Ovary (tissue), 10 donors: ENCODE measurements at places on chromosomes 11 and 22.

DNA sequence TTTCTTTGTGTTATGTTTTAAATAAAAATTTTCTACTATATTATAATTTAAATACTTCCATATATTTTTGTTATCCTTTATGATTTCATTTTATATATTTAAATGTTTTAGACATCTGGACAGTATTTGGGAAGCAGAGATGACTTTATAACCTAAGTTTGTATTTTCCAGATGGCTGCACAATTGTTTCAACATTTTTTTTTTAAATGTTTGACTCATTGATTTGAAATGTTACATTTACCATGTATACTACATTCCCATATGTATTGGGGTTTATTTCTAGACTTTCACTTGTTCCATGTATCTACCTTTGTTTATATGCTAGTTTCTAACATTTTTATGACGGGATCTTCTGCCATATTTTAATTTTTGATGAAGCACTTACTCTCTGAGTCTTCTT lies 766.5 kb downstream of the METTL15 start:
- DNase-seq, result no peak

DNA sequence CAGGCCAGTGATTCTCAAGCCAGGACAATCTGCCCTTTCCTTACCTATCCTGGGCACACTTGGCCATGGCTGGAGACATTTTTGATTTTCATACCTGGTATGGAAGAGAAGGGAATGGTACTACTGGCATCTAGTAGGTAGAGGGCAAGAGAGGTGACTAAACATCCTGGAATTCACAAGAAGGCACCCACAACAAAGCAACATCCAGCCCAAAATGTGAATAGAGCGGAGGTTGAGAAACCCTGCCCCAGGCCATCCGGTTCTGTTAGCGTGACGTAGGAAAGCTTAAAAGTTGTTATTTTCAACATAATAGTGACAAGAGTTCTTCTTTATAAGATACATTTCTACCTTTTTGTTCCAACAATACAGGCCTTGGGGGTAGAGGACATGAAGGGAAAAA lies 114.9 kb upstream of the ALX4 start:
- DNase-seq, result no peak

GRCh38 chr11:69488543-69488940 lies 7.1 kb downstream of the LINC01488 start:
- no peak for DNase-seq

DNA sequence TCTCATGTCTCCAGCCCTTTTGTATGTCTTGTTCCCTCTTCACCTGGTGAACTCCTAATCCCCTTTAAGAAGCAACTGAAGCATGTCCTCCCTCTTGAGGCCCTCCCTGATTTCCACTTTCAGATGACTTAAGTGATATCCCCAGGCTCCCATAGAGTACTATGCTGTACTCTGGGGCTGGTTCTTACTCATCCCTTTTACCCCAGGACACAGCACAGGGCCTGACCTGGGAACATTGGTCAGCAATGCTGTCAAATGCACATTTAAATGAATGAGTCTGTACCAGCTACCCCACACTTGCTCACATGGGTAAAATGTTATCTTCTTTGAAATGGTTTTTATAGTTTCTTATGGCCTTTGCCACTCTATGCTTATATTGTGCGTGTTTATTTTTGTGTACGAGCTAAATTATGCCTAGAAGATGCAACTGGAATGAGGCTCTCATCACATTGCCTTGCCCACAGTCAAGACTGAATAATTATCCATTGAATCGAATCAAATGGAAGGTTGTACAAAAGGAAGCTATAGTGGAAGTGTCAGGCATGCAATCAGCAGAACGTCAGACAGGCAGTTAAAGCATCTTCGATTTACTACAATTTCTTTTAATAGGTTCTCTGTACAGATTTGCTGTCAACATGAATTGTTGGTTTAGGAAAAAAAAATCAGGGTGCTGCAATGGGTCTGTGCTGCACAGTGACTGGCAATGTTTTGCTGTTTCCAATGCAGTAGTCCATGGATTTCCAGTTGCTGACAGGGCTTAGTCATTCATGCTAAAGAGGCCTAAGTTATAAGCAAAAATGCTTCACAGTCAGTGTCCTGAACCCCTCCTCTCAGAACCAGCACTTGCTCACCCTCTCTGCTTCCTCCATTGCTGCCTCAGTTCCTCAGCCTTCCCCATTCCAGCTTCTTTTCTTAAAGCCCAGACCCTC lies 79.5 kb downstream of the PARVA start:
- DNase-seq, result no peak

DNA sequence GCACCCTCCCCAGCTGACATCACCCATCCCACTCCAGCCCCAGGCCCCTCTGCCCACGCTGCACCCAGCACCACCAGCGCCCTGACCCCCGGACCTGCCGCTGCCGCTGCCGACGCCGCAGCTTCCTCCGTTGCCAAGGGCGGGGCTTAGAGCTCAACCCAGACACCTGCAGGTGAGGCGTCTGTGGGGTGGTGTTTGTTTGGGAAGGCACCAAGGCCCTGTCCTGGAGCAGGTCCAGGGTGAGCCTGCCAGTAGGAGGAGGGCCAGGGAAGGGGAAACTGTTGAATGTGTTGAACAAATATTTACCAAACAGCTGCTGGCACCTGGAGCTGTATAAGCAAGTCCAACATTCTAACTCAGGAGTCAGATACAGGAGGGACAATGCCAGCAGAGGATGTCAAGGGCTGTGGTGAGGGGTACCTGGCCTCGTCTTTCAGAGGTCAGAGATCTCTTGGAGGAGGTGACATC lies 3.1 kb downstream of the VEGFB start:
- peak; percentile 51 for DNase-seq

GRCh38 chr11:101341578-101341977 lies 212.0 kb upstream of the PGR start:
- DNase-seq, result no peak

DNA sequence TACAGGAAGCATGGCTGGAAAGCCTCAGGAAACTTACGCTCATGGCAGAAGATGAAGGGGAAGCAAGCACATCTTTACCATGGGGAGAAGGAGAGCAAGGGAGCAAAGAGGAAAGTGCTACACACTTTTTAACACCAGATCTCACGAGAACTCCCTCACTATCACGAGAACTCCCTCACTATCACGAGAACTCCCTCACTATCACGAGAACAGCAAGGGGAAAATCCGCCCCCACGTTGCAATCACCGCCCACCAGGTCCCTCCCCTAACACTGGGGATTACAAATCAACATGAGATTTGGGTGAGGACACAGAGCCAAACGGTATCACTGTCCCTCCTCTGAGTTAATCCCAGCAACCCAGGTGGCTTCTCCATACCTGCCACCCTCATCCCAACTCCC lies 84.5 kb downstream of the MN1 start:
- no peak for DNase-seq

DNA sequence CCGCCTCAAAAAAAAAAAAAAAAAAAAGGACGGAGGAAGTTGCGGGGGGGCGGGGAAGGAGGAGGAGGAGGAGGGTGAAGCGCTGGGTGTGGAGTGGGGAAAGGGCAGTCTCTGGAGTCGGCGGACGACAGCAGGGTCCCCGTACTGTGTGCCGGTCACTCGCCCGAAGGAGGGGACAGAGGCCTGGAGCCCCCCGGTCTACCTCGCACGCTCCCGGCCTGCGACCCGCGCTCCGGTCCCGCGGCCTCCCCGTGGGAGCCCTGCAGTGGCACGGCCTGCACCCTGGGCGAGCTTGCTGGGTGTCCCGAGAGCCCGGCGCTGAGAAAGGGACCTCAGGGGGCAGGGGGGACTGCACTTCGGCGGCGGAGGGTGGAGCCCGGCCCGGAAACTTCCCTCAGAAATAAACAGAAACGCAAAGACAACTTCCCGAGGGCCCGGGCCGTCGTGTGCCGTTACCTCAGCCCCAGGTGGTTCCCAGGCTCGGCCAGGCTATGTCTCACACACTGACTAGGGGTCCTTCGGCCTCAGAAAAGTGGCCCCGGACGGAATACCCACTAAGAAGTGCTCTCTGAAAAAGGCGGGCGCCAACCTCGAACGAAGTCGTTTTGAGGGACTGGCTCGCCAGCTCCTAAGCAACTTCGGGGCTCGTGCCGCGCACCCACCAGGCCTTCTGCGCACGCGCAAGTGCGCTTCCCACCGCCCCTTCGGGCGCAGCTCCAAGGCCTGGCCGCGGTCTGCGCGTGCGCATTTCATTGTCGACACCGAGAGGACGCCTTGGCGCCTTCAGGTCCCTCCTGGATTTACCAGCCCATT lies at the start of gene MAJIN:
MAJIN (minus strand) TSS at position 688 of the 813 bp plus-strand sequence. CDS start 12,703 bp downstream, outside the sequence.
- peak; percentile 78 for DNase-seq

- DNase-seq, result peak; percentile 80
Measured at GRCh38 chr11:36015799-36016198, 71.9 kb downstream of the LDLRAD3 start.

- DNase-seq, result no peak
Measured at GRCh38 chr22:31449506-31449905, 40.1 kb downstream of the EIF4ENIF1 start.

GRCh38 chr22:49807780-49808708 lies 19.6 kb downstream of the BRD1 start:
- DNase-seq, result no peak

DNA sequence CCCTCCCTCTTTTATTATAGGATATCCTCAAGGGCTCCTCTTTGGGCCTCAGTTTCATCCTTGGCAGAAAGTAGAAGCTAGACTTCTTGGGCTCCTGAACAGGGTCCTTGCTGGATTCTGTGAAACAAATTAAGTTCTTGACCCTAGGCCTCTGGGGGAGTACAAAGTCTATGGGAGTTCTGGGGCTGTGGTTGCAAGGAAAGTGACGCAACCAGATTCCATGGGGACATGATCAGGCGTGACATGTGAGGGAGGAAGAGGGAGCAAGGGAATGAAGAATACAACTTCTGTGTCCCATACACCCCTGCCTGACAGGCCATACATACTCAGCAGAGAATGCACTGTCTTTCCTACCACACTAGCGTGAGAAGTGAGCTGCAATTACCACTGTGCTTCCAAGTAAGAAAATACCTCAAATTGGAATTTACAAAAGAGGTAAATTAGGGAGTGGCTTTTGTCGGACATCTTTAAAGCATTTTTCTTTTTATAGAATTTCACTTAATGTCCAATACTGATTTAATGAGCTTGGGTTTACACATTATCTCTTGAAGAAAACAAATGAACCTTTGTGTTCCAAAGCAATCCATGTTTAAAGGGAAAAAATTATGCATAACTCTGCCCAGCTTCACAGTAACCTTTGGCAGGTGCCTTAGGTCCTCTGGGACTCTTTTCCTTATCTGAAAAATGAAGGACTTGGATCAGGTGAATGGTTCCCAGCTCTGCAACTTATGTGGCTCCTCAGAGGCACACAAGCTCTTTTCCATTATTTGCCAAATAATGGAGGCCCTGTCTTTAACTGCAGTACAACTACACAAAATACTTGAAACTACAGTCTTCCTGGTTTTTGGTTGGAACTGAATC lies 38.9 kb downstream of the LIMK2 start:
- DNase-seq, result no peak

- DNase-seq, result peak; percentile 66
Measured at GRCh38 chr11:100719809-100720221, 32.7 kb downstream of the ARHGAP42 start.

GRCh38 chr22:48937032-48937639 lies 890.5 kb downstream of the BRD1 start:
- no peak for DNase-seq

DNA sequence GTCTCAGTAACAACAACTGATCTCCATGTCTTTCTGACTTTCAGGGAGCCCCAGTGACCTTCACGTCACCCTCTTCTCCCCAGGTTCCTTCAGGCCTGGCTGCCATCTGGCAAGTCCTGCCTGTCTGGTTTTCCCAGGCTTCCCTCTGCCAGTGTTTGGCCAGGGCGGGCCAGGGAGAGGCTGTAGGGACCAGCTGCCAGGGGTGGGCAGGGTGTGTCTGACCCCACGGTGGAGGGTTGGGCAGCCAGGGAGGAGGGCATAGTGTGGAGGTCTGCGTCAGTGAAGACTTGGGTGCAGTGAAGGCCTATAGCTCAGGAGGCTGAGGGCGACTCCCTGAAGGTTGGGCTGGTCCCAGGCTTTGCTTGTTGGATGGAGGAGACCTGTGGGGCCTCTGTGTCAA lies 11.9 kb upstream of the MRGPRX2 start:
- DNase-seq, result no peak

DNA sequence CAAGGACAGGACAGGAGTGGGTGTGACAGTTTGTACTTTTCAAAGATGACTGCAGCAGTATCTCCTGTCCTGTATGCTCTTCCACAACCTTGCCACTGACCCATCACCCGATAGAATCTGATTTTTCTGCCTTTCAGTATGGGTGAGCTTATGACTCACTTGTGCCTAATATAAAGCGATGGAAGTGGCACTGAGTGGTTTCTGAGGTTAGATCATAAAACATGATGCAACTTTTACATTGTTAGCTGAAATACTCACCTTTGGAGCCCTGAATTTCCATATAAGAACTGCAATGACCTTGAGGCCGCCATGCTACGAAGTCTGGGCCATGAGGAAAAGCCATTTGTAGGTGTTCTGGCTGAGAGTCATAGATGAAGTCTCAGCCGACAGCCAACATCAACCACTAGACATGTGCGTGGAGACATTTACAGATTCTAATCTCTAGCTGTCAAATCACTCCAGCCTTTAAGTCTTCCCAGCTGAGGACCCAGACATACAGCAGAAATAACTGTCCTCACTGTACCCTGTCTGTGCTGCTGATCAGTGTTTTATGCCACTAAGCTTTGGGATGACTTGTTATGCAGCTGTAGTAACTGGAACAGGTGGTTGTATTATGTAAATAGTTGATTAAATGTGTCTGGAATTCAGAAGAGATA lies 105.9 kb upstream of the ARHGAP20 start:
- no peak for DNase-seq

DNA sequence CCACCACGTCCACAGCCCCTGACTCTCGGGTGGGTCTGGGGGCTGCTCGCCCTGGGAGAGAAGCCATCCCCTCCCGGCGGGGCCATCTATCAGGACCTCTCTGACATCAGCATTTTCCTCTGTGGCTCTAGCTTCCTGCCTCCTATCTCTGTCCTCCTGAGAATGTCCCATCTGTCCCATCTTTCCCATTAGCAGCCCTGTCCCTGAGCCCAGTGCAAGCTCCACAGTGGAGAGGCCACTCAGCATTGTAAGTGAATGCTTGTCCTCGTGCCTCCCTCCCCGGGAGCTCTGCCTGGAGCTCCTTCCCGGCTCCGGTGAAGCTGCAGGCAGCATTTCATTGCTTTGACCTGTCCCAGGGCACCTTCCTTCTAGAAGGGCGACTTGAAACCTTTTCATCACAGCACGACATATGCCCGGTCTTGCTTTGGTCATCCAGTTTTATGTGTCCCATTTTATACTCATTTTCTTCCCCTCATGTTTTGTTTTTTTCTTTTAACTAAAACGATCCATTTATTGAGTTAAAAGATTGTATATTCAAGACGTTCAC lies 49.7 kb downstream of the RTN4R start:
- DNase-seq, result no peak
